ENCODE measurements at places on chromosomes 4 and X.
A peak's percentile ranks its signal among the peaks of the same experiment; 100 is the strongest.

DNA sequence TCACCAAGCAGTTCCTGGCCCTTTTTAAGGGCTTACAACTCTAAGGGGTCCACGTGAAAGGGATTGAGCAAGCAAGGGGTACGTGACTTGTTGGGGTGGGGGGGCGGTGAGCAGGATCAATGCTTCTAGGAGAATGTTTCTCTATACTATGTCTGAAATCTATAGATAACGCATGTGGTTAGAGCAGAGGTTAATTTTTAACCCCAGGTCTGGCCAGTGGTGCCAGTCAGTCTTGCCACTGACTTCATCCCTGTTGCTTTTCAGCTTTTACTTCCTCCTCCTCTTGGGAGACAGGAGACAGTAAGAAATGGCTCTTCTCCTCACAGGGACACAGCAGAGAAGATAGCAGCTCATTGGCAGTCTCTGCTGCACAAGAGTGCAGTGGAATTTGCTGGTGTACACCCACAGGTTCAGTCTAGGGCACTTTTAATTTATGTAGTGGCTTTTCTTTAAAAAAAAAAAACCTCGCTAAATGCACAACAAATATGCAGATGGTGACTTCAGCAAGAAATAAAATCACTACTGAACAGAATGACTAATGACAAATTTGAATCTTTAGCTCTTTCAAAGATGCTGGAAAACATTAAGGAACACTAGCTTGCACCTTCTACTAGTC lies 190.5 kb downstream of the CCNG2 start:
- no peak for DNase-seq

DNA sequence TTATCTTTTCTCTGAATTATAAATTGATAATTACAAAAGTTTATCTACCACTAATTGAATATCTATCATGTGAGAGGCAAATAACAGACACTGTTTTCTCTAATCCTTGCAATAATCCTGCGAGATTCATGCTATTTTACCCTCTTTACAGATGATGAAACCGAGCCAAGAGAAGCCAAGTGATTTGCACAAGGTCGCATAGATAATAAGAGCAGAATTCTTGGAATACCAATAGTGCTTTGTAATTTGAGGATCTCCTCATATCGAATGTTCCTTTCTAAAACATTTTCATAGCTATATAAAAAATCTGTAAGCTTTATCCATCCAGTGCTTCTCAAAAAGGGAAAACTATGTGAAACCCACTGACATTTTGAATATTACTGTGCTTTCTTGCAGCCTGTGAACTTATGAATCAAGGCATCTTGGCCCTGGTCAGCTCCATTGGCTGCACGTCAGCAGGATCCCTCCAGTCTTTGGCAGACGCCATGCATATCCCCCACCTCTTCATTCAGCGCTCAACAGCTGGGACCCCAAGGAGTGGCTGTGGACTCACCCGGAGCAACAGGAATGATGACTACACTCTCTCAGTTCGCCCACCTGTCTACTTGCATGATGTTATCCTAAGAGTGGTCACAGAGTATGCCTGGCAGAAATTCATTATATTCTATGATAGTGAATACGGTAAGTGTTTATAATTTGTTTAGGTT lies 743.8 kb upstream of the ATOH1 start:
- no peak for DNase-seq

DNA sequence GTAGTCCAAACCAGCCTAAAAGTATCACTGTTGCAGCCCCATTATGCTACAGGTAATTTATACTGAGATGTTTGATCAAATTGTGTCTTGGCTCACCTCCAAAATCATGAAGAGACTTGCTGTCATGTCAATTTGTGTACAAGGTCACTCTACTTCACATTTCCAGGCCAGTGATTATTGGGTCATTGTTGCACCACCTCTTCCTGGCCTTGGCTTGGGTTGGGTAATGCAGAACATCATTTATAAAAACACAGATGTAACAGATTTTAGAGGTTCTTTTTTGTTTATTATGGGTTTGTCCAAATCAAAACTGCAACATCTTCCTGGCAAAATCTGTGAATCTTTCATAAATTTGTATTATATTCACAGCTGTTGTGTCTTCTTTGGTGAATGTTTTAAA lies 459.5 kb downstream of the ANKRD50 start:
- DNase-seq: no peak

DNA sequence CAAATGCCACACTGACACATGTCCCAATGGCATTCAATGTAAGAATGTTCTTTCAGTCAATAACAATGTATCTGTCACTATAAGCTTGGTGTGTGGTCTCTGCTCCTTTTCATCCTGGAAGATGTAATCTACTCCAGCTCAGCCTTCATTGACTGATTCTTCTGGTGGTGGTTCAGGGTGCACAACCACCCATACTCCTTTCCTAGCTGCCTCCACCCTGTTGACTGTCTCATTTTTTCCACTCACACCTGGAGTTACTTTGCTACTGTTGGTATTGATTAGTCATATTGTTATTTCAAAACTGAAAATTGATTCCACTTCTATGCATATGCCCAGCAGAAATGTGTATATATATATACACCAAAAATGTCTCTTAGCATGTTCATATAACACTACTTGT lies 140.5 kb downstream of the ASB9 start:
- DNase-seq: no peak

DNA sequence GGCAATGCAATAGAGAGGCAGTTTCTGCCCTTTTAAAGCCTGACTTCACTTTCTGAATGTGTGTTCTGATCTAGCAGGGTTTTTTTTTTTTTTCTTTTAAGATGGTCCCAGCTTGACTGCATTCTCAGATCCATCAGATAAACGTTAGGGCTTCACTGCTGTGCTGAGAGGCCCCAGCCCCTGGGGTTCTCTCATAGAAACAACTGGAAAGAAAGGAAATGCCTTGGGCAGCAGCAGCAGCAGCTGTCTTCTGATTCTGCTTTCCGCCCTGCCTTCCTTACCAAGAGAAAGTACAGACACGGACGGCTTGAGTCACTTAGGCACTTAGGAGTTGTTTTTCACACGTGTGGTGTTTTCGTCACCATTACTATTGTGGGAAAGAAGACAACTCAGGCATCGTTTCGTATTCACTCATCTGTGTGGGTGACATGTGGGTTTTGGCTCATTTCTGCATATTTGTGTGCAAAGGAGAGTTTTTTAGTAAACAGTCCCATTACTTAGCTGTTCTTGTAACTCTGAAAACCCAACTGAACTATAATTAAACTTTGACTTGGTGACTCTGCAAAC lies 172.0 kb downstream of the PTTG2 start:
- peak; percentile 81 for DNase-seq

DNA sequence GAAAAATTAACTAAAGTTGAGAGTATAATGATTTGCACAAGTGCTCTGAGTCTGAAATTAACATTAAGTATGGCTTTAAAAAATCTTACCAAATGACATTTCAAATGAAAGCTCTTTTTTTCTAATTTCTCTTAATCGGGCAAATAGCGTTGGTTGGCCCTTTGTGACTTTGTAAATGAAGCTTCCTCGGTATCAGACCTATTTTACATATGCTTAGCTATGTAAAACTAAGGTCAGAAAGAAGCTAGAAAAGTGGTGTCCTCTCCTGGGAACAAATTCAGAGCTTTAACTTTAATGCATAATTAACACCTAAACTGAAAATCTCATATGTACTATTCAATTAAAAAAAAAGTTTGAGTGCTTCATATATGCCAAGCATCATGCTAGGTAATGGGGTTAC lies 62.7 kb downstream of the N4BP2 start:
- no peak for DNase-seq

- DNase-seq: no peak
Observed at GRCh38 chrX:30364229-30364628, 55.0 kb upstream of the NR0B1 start.

GRCh38 chrX:110877326-110877725 lies 81.7 kb upstream of the CHRDL1 start:
- no peak for DNase-seq

GRCh38 chr4:145199051-145199716 lies 18.8 kb upstream of the OTUD4 start:
- DNase-seq: no peak

DNA sequence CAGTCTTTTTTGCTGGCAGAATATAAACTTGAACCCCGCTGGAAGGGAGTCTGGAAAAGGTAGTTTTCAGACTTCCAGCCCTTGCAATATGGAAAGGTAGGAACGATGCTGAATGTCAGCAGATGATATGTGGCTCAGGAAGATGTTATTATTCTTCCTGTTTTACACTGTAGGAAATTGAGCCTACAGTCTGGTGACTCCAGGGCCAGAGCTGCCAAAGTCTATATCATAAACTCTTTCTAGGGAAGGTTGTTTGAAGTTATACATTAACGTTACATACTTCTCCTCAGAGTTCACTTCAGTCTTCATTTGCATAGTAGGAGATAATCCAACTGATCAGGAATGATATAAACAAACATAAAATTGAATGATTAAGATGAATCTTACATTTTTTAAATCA lies 141.3 kb downstream of the FAT4 start:
- DNase-seq: no peak

DNA sequence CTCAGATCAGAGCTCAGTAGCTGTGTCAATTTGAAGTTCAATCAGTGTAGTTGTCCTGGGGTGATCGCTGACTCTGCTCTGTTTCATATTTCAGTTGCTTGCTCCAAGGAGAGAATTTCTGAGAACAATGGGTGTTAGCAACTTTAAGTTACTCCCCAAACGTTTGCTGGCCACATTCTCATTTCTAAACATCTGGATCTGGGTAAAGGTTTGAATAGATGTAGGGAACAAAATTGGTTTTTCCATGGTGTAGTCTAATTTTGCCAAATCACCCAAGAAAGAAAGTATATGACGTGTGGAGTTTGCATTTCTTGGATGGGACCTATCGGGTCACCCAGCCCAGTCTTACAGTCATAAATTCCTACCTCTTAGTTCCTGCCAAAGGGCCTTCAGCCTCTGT lies 103.7 kb downstream of the AKAP4 start:
- no peak for DNase-seq

- DNase-seq: no peak
Observed at GRCh38 chr4:110781944-110782343, 159.1 kb upstream of the PITX2 start.

DNA sequence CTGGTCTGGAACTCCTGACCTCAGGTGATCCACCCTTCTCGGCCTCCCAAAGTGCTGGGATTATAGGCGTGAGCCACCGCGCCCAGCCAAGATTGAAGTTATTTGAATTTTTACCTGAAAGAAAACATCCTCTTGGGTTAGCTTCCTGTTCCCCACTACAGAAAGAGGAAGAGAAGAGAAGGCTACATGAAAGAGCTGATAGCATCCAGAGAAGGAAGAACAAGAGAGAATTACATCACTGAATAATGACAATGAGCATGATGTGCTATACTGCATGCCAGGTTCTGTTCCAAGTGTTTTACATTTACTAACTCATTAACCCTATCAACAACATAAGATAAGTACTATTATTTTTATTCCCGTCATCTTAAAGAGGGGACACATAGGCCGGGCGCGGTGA lies 11.5 kb upstream of the TBC1D1 start:
- DNase-seq: no peak

Data from suppressor macrophage (primary cell).